Vagina (tissue), 2 donors: ENCODE measurements at places on chromosomes 7 and 10.
A peak's percentile ranks its signal among the peaks of the same experiment; 100 is the strongest.

DNA sequence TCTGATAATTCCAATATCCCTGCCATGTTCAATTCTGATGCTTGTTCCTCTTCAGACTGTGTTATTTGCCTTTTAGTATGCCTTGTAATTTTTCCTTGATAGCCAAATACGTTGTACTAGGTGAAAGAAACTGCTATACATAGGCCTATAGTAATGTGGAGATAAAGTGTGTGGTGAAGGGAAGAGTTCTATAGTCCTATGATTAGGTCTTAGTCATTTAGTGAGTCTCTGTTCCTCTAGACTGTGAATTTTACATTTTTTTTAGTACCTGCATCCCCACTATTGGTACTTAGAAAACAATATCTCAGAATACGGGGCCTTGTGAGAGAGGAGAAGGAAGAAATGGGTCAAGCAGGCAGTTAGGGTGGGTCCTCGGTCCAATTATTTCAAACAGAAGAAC lies 59.6 kb upstream of the SEMA3E start:
- no peak for DNase-seq

DNA sequence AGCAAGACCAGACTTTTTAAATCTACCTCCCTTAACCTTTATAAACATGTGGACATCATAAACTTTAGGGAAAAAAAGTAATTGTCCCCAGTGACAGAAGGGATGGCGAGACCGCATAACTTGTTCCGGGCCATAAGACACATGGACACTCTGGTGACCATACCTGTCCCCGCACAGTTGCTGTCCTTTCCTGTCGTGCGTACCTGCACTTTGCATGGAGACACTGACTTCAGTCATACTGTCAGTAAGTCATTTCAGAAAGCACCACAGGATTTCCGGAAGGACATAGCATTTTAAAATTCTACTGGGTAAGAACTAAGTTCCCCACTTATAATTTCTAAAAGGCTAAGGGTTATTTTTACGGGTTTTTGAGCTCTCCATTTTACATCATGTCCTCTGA lies 120.9 kb downstream of the CREB5 start:
- no peak for DNase-seq

GRCh38 chr7:89623018-89623672 lies 531.1 kb upstream of the STEAP1 start:
- no peak for DNase-seq

DNA sequence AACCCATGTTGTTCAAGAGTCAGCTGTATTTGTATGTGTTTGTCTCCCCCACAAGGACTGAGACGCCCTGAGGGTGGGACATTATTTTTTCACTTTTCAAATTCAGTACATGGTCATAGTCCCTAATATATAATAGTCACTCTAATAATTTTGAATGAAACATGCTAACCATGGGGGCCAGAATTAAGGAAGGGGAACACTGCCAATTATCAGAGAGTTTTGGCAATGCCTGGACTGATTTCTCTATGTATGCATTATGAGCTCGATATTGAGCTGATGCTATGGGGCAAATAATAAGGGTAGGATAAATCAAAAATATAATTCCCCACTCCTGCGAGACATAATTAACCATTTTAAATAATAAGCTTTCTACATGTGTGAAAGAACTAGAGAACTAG lies 87.4 kb downstream of the CPED1 start:
- DNase-seq, result no peak

- peak; percentile 49 for DNase-seq
Measured at GRCh38 chr10:73959484-73960243, 38.3 kb upstream of the VCL start.

DNA sequence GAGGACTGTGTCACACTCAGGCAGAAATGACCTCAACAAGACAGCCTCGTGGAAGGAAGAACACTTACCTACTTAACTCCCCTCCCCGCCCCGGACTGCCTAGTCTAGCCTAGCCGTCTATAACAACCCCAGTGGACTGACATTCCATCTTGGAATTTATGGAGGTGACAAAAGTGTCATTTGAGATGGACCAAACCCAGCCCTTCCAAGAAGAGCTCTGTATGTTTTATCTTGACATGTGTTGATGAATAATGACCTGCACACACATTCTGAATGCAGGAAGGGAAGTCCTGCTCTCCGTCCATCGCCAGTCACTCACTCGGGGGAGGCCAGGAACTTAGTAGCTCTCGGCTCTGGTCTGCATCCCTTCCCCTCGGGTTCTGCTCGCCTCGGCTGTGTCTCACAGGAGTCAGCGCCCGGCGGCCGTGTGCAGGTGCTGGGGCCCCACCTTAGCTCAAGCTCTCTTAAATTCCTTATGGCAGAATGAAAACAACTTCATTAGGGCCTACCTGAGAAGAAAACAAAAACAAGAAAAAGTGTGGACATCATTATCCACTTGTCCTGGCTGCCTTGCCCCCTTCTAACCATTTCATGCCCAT lies 140.9 kb upstream of the NPS start:
- no peak for DNase-seq

DNA sequence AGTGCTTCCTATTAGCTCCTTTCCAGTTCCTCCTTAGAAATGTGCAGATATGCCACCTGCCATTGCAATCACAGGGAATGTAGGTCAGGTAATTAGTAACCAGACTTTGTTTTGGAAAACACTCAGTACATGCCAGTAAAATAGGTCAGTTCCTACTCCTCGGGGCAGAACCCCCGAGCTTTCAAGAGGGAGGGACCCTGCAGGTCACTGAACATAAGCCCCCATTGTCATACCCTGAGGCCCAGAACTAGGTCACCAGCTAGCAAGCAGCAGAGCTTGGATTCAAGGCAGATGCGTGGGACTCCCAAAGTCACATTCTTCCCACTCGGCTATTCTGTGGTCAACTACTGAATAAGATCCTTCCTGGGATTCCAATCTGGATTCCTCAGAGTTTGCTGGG lies 104.8 kb downstream of the PPP1R3C start:
- no peak for DNase-seq

DNA sequence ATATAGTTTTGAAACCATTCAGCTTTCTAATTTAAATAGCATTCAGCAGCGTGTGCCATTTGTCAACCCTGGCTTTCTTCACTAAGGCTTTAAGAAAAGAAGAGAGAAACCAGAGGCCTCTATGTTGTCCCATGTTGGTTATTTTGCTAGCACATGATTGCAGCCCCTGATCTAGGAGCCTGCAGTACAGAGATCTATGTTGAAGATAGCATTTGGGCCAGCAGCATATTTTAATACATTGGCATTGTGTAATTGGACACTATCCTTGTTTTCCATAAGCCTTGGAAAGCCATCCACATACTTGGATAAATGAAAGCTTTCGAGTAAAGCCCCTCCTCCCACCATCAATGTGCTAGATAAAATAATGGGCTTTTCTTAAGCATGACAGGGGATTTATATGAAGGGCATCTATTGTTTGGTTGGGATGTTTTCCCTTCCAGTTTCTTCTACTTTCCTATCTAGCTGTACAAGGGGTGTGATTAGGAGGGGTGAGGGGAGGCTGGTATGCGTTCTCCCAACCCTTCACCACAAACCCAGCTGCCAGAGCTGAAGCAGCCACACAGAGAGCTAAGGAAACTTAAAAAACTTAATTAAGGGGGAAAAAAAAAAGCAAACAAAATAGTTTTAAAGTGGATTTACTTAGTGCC lies 23.1 kb upstream of the SDHAF3 start:
- DNase-seq, result no peak

DNA sequence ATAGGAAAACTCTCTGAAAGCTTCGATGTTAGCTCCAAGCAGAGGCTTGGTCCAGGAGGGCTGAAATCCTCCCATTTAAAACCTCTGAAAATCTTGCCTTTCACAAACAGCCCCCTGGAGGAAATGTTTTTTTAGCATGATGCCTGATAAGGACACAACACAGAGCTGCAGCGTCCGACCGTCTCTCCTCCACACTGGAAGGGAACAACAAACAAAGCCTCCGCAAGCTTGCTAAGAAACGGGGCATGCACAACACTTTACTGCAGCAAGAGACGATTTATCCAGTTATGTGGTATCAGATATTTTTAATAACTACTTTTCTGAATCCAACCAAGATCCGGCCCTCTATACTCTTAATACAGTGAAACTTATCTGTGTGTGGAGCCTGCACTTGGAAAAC lies 182.3 kb downstream of the PTPRN2 start:
- DNase-seq, result no peak

- no peak for DNase-seq
Measured at GRCh38 chr7:138700857-138701536, at the start of gene SVOPL. TSS of gene SVOPL (minus strand) at chr7:138701362. CDS start at chr7:138679045, 22,317 bp downstream.

DNA sequence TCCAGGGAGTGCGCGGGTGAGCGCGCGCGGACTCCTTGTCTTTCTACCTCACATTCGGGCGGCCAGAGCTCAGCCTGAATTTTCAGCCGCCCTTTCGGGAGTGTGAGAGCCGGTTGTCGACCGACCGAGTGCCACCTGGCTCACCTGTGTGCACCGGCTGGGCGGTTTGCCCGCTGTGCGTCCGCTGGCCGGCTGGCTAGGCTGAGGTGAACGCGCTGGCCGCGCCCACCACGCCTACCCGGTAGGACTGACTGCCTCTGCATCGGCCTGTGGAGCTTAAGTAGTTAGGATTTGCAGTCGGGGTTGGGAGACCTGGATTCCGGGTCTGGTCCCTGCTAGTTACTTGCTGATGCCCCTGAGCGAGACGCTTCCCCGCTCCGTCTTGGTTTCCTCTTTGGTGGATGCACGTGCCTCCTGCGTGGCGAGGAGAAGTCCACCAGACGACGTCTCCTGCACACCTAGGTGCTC lies 553 bp downstream of the TSPAN15 start:
- DNase-seq, result no peak

DNA sequence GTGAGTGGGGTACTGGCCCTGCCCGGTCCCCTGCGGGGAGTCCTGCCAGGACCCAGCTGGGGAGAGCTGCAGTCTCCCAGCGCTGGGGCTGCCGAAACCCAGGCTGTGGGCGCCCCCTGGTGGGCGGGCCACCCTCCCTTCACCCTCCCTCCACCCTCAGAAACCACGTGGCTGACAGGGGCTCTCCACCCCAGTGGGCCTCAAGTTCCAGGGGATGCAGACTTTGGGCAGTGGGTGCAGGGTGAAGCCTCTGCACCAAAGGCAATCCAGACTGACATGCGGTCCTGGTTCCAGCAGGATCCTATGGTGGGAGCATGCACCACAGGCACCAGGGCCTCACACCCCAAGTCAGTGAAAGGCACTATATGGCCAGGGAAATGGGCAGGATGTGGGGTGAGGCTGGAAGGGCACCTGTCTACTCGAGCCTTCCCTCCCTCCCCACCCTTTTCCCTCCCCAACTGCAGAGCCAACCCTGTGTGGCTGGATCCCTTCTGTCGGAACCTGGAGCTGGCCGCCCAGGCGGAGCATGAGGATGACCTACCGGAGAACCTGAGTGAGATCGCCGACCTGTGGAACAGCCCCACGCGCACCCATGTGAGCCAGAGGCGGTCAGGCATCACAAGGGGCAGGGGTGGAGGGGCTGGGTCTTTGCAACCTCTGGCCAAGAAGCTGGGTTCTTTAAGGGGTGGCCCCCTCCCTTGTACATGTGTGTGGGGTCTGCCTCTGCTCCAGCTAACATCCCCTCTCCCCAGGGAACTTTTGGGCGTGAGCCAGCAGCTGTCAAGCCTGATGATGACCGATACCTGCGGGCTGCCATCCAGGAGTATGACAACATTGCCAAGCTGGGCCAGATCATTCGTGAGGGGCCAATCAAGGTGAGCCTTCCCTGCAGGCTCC lies 38.8 kb downstream of the PSAP start:
- no peak for DNase-seq

GRCh38 chr10:129911451-129912165 lies 52.5 kb downstream of the EBF3 start:
- no peak for DNase-seq

DNA sequence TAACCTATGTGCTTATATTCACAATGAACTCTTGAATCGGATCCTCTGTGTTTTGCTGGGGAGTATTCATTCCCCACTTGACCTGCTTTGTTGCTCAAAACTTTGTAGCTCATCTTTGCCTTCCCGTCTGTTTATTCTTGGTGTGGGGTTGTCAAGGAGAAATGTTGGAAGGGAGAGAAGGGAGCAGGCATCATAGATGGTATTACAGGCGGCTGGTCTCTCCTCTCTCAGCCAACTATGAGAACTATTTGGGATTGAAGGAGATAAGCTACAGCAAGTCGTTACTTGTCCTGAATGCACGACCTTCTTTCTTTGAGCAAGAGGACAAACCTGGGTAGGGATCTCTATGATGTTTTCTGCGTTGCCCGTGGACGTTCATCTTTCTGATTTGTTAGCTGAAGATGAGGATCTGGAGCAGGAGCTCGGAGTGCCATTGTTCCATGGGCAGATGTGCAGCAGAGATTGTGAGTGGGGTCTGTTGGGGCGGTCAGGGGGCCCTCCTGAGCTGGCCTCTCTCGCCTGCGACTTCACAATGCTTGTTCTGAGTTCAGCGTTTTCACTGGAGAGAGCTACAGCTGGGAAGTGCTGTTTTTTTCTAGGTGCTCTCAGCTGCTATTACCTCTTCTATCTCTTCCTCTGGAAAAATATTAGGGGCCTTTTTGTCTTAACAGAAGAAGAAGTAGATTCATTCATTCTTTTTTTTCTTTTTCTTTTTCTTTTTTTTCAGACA lies 126.9 kb upstream of the KLF6 start:
- no peak for DNase-seq

GRCh38 chr10:43403911-43404703 lies 4.9 kb downstream of the HNRNPF start:
- DNase-seq, result no peak

DNA sequence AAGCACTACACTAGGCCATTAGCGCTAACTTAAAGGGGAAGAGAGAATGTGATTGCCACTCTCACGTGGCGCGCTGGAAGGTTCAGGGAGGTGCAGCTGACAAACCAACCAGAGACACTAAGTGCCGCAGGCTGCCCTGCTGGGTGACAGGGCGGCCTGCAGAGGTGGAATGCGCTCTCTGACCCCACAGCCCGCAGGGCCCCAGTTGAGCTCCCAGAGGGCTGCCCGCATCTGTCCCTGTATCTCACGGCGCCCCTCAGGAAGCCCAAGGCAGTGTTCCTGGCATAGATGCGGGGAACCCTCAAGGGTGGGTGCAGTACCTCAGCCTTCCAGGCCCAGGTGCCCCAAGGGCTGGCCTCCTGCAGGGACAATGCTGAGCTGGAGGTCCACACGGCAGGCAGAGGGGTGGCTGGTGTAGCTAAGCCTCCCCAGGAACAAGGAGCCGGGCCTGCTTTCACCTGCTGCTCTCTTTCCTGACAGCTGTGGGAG lies 66.6 kb downstream of the CALML3 start:
- no peak for DNase-seq

DNA sequence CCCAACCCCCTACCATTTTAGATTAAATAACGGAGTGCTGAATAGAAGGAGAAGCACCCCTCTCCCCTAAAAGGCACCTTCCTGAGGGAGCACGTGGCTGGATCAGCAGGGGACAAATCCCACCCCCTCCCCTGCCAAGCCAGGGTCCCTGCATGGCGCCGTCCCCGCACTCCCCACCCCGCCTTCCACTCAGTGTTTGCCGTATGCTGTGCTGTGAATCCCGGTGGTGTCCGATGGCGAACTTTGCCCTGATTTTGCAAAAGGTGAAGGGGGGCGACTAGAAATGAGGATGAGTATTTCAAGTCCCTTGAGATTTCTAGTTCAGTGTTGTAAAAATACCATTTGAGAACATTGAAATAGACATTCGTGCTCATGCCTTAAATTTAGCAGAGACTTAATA lies 83.5 kb upstream of the SH2B2 start:
- DNase-seq, result no peak

GRCh38 chr10:113493882-113494301 lies 59.0 kb upstream of the HABP2 start:
- no peak for DNase-seq
